ENCODE measurements at places on chromosomes 4 and X. TPM values are rescaled to one million over a fixed set of nuclear protein-coding genes. Genes with fewer than 3 reads are reported as not detected.

EGFL6 gene
- 0.68 TPM for total RNA-seq

- no peak for DNase-seq
These were observed 3.0 kb upstream of the ATP1B4 start for GRCh38 chrX:120358737-120359456.

- DNase-seq, result no peak
These were observed 135.4 kb upstream of the GNPDA2 start for GRCh38 chr4:44861756-44862155.

GRCh38 chr4:146415829-146416228 lies 105.9 kb downstream of the SLC10A7 start:
- DNase-seq, result no peak

- DNase-seq, result no peak
These were observed 130.4 kb upstream of the RADX start for GRCh38 chrX:106481341-106481740.

DNA sequence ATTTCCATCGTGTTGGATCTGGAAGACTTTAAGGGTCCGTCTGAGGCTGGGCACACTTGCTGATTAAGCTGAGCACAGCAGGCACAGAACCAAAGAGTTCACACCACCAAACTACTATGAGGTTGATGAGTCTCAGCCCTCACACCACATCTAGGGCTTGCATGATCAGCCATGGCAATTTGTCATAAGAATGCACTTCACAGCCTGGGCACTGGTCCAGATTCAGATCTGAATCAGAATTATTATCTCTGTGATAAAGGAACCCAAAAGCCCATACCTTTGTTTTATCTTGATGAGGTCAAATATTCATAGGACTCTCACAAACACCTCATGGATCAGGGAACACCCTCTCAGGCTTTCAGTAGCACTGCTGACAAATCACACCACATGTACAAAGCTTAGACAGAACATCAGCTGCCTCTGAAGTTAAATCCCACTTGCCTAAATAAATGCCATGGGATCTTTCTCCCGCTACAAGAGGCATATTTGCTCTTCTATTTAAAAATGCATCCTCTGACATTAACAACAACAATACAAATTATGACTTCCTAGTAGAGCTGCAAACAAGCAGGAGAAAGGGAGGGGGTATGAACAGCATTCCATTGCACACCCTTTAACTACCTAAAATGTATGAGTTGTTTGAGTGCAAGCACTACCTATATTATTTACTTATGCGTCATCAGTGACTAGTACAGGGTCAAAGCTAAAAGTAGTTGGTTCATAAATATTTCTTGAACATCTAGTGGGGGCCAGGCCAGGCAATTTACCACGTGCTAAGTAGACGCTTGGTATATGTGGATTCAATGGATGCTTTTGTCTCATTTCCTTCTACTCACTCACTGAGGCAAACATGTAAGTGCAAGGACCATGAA lies 186.3 kb upstream of the FGF13 start:
- DNase-seq, result no peak

Data from suprapubic skin (tissue), 4 donors.